ENCODE measurements at places on chromosomes 1 and 21. TPM values are rescaled to one million over a fixed set of nuclear protein-coding genes. Genes with fewer than 3 reads are reported as not detected.

DNA sequence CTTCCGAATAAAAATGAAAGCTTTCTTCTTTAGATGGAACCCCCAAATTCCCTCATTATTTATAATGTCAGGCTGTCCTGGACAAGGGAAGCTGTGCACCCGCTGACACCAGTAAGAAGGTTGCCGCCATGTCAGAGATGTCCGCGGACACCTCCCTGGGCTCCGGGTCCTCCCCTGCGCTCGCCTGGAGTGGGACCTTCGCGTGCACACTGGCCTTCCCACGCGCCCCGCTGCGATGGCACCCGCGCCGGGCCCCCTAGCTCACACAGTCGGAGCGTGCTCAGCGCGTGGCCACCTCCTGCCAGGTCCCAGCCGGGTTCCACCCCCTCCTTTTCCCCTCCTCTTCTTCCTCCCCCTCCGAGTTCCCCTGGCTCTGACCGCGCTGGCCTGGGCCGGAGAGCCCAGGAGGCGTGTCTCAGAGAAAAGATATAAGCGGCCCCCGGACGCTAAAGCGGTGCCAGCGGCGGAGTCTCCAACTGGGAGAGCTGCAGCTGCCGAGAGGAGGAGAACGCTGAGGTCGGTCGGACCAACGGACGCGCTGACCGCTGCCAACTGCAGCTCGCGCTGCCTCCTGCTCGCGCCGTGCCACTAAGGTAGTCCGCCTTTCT lies at the start of gene G0S2:
G0S2 (plus strand) TSS at position 456 of the 608 bp plus-strand sequence. CDS start 273 bp downstream, outside the sequence.
- no peak for DNase-seq

- DNase-seq = no peak
These were observed 2.7 kb downstream of the PDIK1L start for GRCh38 chr1:26114165-26114927.

Gene AIM2
- total RNA-seq = 39.5 TPM

Gene FCN3
- not detected for total RNA-seq

Gene LCE3D
- not detected for total RNA-seq

Gene GIPC2
- 0.02 TPM for total RNA-seq

Data from H4 (cell line).